ENCODE measurements at places on chromosomes 3 and 15.
A peak's percentile ranks its signal among the peaks of the same experiment; 100 is the strongest.

- no peak for DNase-seq
Observed at GRCh38 chr15:64599226-64599625, 138.8 kb downstream of the ZNF609 start.

- DNase-seq: no peak
Observed at GRCh38 chr3:113668015-113668414, 28.4 kb downstream of the USF3 start.

DNA sequence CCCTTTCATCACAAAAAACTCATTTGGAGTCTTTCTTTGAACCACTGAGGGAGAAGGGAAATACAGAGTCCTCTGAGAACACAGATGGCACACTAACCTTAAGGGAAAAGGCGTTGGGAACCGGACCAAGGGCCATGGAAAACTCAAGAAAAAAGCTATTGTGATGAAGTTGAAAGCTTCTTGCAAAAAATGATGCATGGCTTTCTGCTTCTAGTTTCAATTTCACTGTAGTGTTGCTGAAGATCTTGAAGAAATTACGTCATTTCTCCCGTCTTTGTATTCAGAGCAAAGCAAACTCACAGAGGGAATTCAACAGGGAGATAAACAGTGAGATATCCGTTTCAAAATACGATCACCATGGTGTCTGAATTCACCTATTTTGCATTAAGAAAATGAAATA lies 642.3 kb upstream of the ADAMTS9 start:
- DNase-seq: no peak

DNA sequence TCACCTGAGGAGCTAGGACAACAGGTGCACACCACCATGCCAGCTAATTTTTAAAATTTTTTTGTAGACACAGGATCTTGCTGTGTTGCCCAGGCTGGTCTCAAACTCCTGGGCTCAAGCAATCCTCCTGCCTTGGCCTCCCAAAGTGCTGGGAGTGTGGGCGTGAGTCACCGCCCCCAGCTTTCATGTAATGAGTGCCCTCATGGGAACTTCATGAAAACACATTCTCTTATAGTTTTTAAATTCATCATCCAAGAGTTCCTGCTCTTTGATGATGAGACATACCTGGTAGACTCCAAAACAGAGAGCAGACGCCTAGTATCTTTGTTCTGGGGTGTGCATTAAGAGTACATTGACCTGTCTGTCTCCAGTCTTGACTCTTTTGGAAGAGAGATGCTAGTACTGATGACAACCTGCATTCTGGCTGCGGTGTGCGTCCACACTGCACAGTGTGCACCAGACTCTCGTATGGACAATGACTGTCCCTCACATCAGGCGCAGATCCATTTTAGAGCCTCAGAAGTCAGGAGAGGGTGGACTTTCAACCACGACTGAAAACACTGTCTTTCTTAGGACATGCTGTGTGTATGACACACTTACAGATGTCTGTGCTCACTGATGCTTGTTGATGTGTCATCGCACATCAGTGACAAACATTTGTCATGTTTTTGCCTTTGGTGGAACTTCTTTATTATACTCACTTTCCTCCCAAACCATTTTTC lies 2.0 kb downstream of the NRROS start:
- peak; percentile 78 for DNase-seq

DNA sequence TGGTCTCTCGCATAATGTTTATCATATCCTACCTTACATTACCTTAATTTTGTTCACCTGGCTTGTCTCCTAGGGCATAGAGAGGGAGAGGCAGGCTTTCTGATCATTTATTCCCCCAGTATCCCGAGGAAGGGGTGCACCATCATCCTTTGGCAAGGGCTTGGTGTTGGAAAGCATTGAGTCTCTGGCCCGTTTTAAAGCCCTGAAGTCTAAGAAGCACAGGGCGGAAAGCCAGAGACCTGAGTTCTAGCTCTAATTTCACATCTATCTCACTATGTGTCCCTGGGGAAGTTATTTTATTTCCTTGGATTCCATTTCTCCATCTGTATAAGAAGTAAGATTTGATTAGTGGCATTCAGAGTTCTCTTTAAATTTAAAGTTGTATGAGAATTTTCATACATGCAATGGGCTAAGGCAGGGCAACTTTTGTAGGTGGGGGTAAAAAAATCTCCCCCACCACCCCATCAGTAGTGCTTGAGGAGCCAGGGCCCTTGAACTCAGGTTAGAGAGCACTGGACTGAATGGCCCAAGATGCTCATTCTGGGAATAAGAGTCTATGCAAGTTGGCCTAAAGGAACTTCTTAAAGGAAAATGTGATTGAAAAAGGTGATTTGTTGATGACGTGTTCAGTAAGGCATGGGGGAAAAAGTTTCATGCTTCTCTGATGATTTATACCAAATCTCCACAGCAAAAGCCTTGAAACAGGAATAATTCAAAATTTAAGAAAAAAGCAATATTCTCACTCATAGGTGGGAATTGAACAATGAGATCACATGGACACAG lies 10.1 kb downstream of the TMC3 start:
- no peak for DNase-seq

DNA sequence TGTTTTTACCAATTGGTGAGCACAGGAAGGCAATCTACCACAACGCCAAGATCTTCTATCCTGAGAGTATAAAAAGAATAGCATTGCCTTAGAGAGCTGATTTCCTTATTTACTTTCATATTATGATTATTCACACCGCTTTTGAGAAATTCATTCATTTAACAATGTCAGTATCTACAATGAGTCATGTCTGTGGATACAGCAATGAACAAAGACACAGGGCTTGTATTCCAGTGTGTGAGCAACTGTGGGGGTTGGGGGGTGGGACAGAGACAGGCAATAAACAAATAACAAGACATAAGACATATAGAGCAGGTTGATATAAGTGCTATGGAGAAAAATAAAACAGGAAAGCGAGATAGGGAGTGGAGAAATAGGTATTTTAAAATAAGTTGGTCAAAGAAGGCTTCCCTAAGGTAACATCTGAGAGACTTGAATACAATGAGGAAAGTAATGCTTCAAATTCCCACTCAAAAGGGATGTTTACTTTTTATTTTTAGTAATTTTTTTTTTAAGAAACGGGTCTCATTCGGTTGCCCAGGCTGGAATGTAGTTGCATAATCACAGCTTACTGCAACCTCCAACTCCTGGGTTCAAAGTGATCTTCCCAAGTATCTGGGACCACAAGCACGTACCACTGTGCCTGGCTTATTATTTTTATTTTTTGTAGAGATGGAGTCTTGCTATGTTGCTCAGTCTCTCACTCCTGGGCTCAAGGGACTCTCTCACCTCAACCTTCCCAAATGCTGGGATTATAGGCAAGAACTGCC lies 45.7 kb downstream of the PGBD4 start:
- DNase-seq: no peak

- DNase-seq: no peak
Observed at GRCh38 chr3:28150465-28151206, 90.8 kb upstream of the CMC1 start.

- no peak for DNase-seq
Observed at GRCh38 chr3:151553888-151554287, 93.0 kb upstream of the IGSF10 start.

DNA sequence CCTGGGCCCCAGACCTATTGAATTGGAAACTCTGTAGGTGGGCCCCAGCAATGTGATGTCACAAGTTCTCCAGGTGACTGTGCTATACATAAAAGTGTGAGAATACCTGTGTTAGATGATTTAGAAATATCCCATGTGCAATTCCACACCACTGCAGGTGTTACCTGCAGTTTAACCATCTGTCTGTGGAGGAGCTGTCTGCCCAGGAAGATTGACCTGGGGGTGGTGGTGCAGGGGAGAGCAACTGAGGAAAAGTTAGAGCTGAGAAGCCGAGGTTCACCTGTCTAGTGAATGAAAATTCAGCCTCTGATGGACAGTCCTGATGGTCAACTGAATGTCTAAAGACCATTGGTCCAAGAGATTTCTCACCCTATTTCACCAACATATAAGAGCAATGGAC lies 132.2 kb upstream of the SLC24A5 start:
- no peak for DNase-seq

- DNase-seq: no peak
Observed at GRCh38 chr3:184236033-184236410, 6.6 kb downstream of the VWA5B2 start.

DNA sequence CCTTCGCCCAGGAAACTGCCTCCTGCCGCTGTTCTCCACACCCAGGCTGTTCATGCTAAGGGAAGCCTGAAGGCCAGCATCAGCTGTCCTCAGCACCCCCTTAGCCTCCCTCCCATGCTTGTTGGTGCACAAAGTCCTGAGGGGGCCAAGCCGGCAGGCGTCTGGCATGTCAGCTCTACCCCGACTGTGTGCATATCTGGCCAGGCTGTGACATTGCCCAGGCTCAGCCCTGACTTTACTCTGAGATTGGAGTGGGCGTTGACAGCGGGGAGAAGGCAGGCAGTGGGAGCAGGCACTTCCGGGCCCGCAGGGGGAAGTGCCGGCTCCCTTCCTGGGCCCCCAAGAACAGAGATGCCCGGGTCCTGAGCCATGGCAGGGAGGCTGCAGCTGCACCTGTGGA lies 492.2 kb downstream of the AGBL1 start:
- DNase-seq: no peak

- no peak for DNase-seq
Observed at GRCh38 chr15:90294601-90295269, 29.3 kb downstream of the NGRN start.

DNA sequence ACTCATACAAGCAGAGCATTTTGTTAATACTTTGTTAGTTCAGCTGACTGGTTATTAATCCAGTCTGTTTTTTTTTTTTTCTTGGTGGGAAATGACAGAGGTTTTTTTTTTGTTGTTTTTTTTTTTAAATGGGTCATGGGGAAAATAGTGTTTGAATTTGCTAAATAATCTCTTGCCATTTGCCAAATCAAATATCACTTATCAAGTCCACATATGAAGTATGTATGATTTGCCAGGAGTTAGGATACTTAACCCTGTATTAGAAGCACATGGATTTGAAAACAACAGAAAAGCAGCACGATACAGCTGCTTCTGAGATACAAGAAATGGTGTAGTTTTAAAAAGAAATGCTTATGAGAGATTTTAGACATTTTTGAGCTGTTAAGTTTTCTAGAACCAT lies 21.6 kb downstream of the P2RY14 start:
- DNase-seq: no peak

DNA sequence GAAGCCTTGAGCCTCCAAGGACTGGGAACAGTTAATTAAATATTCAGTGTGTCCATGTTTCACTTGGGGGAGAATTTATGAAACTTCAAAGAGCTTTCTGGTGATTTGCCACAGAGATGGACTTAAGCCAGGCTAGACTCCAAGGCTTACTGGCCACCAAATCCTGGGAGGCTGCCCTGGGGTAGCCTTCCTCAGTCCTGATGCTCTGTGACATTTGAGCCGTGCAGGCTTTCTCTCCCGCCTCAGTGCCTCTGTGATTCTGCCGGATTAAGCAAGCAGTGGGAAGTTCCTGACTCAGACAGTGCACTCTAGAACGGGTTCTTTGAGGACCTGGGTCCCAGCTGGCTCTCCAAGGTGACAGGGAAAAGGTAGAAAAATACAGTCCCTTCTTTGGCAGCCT lies 314.7 kb upstream of the ICE2 start:
- no peak for DNase-seq
